Stimulated activated naive CD4-positive, alpha-beta T cell (primary cell): ENCODE measurements at places on chromosomes 5 and 9.

GRCh38 chr5:179256328-179257175 is 88.7 kb downstream of the ADAMTS2 start:
- no peak for DNase-seq

DNA sequence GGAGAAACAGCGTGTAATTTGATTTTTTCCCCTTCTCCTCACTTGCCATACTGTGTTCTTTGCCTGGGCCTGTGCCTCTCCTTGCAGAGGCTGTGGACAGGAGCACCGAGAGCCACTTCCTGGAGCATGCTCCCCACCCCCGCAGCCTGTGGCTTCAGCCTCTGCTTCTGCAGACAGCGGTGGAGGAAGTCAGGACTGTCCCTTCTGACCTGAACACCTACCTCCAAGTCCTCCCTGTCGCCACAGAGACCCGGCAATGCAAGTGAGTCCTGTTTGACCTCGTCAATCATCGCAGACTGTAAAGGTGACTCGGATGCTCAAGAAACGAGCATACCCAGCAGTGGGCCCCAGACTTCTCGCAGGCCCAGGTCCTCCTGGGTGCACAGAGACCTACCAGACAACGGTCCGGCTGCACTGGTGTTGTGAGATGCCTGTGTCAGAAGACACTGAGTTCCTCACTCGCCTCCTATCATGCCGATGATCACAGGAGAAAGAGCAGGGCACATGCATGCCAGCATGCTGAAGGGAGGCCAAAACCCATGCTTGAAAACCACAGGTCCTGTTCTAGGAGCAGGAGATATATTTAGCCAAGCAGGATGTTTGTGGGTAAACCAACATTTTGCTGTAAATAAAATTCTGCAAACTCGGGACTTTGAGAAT is 198.8 kb downstream of the AUH start:
- DNase-seq = peak; percentile 5

DNA sequence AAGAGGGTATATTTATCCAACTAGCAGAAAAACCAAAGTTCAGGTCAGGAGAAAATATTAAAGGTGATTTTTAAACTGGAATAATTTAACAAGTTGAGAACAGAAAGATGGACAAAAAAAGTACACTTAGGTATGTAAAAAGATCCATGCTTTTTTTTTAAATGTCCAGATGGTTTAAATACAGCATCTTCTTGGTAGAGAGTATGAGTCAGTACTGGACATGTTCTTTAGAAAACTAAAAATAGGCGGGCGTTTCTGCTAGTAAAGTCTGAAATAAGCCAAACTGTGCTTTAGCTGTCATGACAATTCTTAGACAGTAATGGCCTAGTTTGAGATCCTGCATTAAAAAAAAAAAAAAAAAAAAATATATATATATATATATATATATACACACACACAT is 255.9 kb upstream of the ST8SIA4 start:
- DNase-seq = no peak

DNA sequence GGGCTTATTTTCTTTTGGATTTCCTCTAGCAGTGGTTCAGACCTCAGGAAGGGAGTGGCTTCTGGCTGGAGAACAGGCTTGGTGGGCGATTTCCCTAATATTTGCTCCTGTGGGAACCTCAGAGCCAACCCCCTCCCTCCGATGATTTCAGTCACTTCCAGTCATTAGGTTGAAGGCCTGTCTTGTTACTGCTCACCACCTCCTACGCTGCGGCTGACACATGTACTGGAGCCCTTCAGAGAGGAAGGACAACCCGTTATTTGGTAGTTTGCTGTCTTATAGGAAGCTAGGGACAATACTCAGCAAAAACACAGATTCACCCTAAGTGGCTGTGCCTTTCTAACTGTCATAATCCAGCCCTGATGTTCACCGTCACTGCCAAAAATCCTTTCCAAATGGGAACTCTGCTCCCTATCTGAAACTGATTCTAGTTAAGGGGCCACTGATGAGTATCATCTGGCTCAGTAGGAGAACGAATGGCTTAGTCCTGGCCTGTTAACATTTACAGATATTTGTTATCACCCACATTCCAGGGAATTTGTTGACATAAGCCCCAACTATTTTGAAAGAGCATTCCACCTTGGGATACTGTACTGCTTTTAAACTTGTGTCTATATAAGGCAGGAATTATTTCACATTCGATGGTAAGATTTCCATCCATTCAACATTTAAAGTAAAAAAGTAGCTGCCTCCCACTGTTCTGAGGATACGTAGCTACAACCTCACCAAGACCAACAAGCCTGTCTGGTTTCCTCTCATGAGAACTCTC is 29.3 kb upstream of the ANKH start:
- no peak for DNase-seq

DNA sequence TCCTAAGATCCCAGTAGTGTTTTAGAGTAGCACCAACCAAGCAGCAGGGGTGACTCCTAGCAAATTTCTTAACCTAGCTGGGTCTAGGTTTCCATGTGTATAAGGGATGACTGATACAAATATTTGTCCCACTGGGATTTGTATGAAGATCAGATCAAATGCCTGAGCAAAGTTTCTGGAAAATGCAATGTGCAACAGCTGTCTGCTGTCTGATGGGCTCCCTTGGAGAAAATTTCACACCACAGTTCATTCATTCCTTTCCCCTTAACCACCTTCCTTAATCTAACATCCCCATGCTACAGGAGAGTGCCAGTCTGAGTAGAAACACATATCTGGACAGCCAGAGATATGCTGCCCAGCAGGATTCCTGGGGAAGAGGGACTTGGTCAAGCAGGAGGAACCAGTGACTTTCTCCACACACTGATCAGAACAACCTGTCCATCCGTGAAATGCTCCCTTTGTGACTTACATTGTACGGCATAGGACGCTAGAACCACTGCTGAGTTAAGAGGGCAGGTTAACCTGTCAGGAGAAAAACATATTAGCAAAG is 53.3 kb downstream of the PTPN3 start:
- no peak for DNase-seq

DNA sequence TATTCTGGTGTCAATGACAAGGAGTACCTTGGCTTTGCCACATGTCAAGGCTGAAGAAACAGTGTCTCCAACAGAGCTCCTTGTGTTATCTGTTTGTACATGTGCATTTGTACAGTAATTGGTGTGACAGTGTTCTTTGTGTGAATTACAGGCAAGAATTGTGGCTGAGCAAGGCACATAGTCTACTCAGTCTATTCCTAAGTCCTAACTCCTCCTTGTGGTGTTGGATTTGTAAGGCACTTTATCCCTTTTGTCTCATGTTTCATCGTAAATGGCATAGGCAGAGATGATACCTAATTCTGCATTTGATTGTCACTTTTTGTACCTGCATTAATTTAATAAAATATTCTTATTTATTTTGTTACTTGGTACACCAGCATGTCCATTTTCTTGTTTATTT is 19.8 kb downstream of the CD274 start:
- DNase-seq = no peak

- no peak for DNase-seq
Observed at GRCh38 chr5:114006582-114006981, 355.3 kb upstream of the KCNN2 start.

GRCh38 chr5:14767053-14767452 is 102.5 kb downstream of the OTULIN start:
- no peak for DNase-seq

DNA sequence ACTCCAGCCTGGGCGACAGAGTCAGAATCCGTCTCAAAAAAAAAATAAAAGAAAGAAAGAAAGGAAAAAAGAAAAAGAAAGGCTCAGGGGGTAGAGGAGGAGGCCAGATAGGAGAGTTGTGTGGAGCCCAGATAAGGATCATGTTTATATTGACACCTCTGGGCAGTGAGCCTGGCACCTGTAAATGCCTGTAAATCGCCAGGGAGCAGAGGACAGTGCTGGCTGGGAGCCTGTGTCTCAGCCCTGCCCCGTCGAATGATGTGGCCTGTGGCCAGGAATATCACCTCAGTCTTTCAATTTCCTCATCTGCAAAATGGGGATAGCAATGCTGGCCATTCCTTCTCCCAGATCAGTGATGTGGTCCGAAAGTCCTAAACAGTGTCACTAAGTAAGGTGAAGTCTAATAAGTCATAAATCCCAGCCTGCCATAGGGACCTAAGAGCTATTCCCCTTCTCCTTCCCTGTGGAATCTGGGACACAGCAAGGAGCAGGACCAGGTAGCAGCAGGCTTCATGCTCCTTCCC is 10.3 kb upstream of the ABO start:
- no peak for DNase-seq
